ENCODE measurements at places on chromosomes 1 and 21.

DNA sequence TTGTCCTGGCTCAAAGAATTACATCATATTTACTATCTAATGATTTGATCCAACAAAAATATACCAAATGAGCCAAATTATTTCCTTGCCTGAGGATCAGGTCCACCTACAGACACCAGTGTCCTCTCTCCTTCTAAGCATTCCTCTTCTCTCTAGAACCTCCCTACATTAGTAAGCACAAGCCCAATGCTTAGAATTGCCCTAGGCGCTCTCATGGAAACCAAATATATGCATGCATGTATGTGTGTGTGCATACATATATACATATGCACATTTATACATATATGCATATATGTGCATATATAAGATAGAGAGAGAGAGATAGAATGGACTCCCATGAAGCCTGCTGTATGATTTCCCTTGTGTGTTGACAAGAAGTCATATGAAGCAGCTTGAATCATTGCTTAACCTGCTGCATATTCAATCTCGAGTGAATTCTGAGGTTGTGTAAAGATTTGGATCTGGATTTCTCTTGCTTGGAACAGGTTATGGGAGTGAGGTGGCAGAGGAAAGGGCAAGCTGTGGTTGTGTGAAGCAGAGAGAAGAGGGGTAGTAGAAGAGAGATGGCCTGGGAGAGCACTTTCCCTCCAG lies 66.1 kb downstream of the SPAG17 start:
- DNase-seq = no peak

- DNase-seq = no peak
Observed at GRCh38 chr1:7076117-7076516, 290.9 kb downstream of the CAMTA1 start.

GRCh38 chr1:147245129-147245528 lies 2.6 kb downstream of the CHD1L start:
- no peak for DNase-seq

GRCh38 chr1:6148497-6149241 lies 31.5 kb downstream of the CHD5 start:
- DNase-seq = no peak

DNA sequence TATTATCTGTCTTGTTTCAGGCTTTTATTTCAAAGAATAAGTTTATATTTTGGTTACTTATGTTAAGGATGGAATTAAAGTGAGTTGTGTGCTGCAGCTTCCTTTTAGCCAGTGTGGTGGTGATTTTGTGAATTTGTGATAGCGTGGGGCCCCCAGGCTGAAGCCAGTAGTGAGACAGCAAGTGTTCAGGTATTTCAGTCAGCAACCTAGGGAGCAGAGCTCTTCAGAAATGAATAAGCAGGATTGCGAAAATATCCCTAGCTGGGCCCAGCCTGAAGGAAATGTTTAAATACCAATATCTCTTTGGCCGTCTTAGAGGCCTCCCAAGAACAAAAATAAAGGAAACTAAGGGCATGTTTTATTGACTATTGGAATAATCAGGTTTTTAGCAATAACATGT lies 150.8 kb upstream of the C1orf105 start:
- no peak for DNase-seq

DNA sequence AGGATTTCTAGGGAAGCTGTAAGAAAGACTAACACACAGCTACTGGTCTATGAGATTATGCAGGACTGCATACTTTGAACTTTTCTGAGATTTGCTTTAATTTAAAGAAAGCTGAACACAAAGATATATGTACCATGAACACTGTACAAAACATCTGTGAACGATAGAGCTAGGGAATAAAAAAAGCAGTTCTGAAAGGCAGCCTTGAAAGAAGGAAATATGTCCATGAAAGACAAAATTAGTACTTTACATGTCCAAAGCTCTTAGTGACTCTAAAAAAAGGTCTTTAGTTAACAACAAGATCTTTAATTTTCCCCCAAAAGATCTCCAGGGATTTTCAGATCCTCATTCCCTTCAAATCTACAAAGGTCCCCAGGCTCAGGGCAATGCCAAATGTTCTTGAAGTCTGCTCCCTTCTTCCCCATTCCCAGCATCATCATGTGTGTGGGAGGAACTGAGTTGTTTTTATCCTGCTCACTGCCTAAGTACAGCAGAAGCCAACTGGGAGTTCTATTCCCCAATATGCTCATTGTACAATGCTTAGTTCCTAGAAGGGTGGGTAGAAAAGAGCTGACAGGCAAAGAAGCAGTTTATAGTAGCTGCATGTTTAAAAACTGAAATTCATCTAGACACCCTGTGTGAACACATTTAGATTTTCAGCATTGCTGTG lies 60.1 kb upstream of the PTCH2 start:
- DNase-seq = no peak

- no peak for DNase-seq
Observed at GRCh38 chr21:45192332-45192731, 95.4 kb downstream of the POFUT2 start.

- DNase-seq = no peak
Observed at GRCh38 chr1:27220096-27220495, 14.3 kb upstream of the WDTC1 start.

GRCh38 chr1:161192476-161193465 lies 6.1 kb downstream of the ADAMTS4 start:
- peak; percentile 71 for DNase-seq

GRCh38 chr21:29958551-29958950 lies 18.8 kb upstream of the GRIK1 start:
- no peak for DNase-seq

GRCh38 chr1:44609768-44610526 lies 64.3 kb downstream of the TMEM53 start:
- no peak for DNase-seq

DNA sequence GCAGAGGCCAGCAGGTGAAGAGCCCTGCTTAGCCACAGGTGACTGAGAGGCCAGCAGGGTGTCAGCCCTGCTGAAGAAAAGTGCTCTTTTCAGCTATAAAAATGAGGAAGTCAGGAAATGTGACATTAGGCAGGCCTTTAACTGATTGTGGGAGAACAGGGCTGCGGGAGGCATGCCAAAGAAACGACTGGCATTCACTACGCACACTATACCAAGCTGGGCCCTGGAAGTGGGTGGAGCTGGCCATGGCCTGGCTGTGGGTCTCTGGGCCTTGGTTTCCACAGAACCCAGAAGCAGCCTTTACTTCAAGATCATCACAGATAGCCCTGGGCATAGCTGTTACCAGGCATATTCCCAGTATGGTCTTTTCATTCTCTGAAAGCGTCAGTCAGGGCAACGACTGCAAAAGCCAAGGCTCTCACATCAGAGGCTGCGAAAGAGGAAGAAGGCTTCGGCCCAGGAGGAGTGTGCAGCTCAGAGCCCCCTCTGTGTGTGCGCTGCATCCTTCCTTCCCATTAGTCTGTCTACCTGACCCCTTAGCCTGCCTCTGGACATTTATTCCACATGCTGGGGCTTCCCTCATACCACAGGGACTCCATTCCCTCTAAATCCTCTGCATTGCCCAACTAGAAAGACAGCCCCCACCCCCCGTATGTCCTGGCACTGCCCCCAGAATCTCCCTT lies 14.3 kb downstream of the SLC2A1 start:
- DNase-seq = no peak

- DNase-seq = no peak
Observed at GRCh38 chr1:109050228-109050995, 8.5 kb upstream of the WDR47 start.

- DNase-seq = no peak
Observed at GRCh38 chr1:34929497-34929852, at the start of gene DLGAP3. TSS of gene DLGAP3 (minus strand) at chr1:34929650. CDS start at chr1:34905383, 24,267 bp downstream.

- no peak for DNase-seq
Observed at GRCh38 chr1:8238141-8239038, 79.5 kb upstream of the SLC45A1 start.

DNA sequence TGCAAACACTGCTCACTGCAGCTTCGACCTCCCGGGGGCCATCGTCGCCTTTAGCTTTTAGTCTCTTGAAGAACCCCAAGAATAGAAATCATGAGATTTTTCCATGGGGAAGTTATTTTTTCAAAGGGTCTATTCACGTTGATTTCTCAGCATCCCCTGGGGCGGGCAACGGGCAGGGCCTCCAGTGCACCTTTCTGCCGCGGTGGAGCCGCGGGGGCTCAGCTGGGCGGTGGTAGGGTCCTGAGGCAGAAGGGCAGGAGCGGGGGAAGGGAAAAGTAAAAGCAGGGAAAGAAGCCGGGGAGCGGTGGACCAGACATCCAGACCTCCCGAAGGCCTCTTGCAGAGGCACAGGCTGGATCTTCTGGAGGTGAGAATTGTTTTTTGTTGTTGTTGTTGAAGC lies 253.8 kb downstream of the FAM72C start:
- DNase-seq = no peak

DNA sequence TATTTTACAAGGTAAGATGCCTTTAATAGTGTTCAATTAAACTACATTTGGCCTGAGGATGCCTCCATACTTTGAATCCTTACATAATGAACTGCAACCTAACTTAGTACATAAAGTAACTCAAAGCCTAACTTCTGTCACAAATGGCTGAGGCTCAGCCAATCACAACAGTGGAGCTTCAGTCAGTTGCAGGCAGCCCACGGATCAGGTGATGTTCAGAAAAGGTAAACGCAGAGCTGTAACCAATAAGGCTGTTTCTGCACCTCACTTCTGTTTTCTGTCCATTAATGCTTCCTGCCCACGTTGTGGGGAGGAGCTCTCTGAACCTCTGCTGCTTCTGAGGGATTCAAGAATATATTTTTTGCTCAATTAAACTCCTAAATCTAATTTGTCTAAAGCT lies 94.8 kb upstream of the KIAA0040 start:
- DNase-seq = no peak

DNA sequence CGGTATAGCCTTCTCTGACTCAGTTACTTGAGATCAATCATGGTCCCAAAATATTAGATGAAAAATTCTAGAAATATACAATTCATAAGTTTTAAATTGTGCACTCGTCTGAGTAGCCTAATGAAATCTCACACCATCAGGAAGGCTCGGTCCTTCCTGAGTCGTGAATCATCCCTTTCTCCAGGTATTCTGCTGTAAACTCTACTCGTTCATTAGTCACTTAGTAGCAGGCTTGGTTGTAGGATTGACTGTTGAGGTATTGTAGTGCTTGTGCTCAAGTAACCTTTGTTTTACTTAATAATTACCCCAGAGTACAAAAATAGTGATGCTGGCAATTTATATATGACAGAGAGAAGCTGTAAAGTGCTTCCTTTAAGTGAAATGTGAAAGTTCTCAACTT lies 238.7 kb downstream of the OLFM3 start:
- no peak for DNase-seq

DNA sequence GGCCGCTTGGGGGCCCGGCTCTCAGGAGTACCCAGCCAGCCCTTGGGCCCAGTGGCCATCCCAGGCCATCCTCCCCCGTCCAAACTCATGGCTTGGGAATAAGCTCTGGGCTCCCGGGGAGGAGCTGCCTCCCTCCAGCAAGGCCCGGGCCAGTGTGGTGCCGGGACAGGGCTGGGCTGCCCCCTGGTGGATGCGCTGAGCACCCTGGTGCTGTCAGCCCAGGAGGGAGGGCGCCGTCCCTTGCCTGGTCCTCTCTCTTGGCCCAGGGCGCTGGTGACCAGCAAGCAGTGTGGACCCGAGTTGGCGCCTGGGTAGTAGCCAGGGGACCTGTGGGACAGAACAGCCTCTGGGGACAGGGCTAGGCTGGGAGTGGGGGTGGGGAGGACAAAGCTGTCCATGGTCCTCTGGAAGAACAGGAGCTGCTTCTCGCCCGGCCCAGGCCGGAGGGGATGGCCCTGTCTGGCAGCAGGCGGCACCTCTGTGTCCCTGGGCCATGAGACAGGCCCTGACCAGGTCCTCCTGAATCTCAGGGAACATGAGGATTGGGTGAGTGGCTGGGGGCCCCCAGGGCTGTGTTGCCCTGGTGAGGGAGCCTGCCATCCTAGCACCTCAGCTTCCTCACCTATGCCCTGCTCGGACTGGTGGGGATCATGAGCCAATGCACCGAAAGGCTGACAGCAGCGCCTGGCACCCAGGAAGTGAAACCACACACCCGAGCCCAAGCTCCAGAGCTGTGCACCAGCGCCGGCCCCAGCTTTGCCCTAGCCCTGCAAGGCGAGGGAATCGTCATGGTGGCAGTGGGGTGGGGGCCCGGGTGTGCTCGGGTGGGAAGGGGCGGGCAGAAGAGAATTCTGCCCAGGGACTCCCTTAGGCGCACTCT lies 9.4 kb downstream of the MORN1 start:
- DNase-seq = peak; percentile 92

GRCh38 chr1:115331558-115332331 lies 6.3 kb downstream of the NGF start:
- no peak for DNase-seq

DNA sequence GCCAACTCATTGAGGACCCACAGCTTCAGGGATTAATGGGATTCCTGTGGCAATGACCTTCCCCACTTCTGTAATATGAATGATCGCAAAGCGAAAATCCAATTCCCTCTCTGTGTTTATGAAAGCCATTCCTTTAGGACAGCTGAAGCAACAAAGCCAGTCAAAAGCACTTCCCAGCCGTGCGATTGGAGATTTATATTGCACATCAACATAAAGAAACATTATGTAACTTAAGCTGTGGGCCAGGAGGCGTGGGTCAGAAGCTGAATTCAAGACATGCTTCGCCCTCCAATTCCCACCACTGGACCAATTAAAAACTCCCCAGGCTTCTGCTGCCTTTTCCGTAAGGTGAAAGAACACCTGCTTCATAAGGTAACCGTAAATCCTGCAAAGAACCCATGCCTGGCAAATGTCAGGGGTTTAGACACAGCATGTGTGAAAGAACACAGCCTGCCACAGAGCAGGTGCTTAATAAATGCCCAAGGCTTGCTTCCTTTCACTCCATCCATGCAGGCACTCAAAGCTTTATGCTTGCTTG lies 138.9 kb upstream of the SOD1 start:
- DNase-seq = no peak

DNA sequence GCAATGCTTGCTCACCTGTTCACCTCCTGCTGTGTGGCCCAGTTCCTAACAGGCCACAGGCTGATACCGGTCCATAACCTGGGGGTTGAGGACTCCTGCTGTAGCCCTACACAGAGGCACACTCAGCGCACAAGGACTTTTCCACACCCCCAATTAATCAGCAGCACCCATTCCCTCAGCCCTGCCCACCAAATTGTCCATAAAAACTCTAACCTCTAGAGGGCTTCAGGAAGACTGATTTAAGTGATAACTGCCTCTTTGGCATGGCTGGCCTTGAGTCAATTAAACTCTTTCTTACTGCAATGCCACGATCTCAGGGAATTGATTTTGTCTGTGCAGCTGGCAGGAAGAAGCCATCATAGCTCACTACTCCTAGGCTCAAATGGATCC lies 71.3 kb upstream of the MUTYH start:
- DNase-seq = no peak

DNA sequence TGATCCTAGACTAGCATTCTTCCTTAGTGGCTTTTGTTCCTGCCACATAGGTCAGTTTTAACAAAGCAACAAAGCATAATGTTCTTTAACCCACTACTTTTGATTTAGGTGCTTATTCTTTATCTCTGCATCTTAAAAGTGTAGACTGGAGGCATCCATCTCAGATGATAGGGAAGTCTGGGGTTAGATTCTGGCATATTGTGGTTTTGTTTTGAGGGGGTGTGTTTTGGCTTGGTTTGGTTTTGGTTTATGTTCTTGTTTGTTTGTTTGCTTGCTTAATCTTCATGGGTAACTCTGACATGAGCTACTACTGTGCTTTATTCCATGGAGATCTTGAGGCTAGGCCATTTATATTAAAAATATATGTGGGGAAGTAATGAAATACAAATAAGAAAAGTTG lies 40.3 kb upstream of the MYOCOS start:
- no peak for DNase-seq

GRCh38 chr21:44880405-44881197 lies 7.1 kb upstream of the PTTG1IP start:
- peak; percentile 36 for DNase-seq

- no peak for DNase-seq
Observed at GRCh38 chr1:10624256-10625050, 149.7 kb downstream of the PEX14 start.

- DNase-seq = no peak
Observed at GRCh38 chr1:110964455-110964903, 757 bp upstream of the LRIF1 start.
